ENCODE measurements at places on chromosomes 3 and 15.

GRCh38 chr3:195077611-195078540, 193.1 kb downstream of the XXYLT1 start:
- no peak overlapping the region for H3K27ac ChIP-seq
- H3K4me3 ChIP-seq: no peak overlapping the region
- DNase-seq: peak; percentile 10
- no peaks in the 10 kb centered on the region for H3K36me3 ChIP-seq
- peaks cover 2% of the 10 kb centered on the region for H3K4me1 ChIP-seq

- peaks cover 19% of the 10 kb centered on the region for H3K4me1 ChIP-seq
- no peak overlapping the region for H3K4me3 ChIP-seq
- H3K27ac ChIP-seq: no peak overlapping the region
- no peak for DNase-seq
- H3K36me3 ChIP-seq: peaks cover 6% of the 10 kb centered on the region
- no peaks in the 10 kb centered on the region for H3K27me3 ChIP-seq
These were observed 10.4 kb downstream of the GOLM2 start for GRCh38 chr15:44298878-44299277.

GRCh38 chr15:65101411-65101890, 13.5 kb downstream of the UBAP1L start:
- peak; percentile 67 for DNase-seq
- peaks cover 12% of the 10 kb centered on the region for H3K36me3 ChIP-seq
- no peak overlapping the region for H3K27ac ChIP-seq

- no peaks in the 10 kb centered on the region for H3K4me1 ChIP-seq
- H3K27me3 ChIP-seq: no peaks in the 10 kb centered on the region
- no peaks in the 10 kb centered on the region for H3K36me3 ChIP-seq
- no peak overlapping the region for H3K27ac ChIP-seq
These were observed 30.5 kb downstream of the SLC7A14 start for GRCh38 chr3:170555329-170555728.

DNA sequence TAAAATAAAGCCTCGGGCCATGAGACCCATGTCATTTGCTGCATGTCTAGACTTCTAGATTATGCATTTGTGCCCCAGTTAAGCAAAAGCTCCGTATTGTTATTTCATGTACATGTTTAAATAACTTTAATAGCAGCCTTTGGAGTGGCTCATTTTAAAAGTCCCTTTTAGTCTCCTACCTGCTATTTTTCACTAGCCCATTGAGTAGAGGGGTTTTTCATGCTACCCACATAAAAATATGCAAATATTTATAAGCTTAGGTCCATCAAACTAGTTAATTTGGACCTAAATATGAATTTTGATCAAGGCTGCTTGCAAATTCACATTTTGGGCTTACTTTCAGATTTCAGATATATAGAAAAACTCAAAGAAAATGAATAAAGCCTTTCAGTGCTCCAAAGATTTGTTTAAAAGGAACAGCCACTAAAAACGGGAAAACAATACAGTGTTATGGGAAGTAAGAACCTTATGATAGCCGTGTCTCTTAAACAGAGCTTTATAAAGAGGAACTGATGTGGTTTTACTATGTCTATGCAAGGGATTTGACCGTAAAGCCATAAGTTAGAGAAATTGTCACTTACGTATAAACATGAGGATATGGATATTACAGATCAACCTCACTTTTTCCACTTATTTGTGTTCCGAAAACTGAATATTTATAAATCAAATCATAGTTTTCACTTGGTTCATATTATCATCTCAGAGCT, 30.0 kb downstream of the FILIP1L start:
- H3K27ac ChIP-seq: no peak overlapping the region
- peaks cover 23% of the 10 kb centered on the region for H3K36me3 ChIP-seq
- H3K27me3 ChIP-seq: no peaks in the 10 kb centered on the region
- no peak overlapping the region for H3K4me3 ChIP-seq
- peaks cover 36% of the 10 kb centered on the region for H3K4me1 ChIP-seq

All from activated naive CD4-positive, alpha-beta T cell treated with anti-CD3 and anti-CD28 coated beads, Interleukin-2, amount 10 ng/mL, durations not matched to agents 7 days and 5 days (primary cell).